Right hindlimb (tissue), 1 donor: ENCODE measurements at places on chromosomes 3 and 15.

DNA sequence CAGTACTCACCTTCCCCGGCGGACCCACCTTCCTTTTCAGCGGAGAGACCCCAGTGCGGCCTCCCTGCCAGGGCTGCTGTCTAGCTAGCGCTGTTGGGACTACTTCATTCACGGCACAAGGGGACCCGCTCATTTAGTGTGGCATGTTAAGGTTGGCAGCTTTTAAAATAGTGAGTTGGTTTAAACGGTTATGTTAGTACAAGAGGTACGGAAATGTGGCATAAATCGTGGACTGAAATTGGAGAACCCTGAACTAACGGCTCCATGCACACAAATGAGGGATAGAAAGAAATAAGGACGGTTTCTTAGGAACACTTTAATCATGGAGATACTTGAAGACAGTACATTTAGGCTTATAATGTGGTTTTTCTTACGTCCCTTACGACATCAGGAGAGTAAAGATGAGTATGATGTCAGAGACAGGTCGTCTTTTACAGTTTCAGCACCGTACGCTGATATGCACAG, 752 bp downstream of the CEP63 start:
- DNase-seq, result no peak

DNA sequence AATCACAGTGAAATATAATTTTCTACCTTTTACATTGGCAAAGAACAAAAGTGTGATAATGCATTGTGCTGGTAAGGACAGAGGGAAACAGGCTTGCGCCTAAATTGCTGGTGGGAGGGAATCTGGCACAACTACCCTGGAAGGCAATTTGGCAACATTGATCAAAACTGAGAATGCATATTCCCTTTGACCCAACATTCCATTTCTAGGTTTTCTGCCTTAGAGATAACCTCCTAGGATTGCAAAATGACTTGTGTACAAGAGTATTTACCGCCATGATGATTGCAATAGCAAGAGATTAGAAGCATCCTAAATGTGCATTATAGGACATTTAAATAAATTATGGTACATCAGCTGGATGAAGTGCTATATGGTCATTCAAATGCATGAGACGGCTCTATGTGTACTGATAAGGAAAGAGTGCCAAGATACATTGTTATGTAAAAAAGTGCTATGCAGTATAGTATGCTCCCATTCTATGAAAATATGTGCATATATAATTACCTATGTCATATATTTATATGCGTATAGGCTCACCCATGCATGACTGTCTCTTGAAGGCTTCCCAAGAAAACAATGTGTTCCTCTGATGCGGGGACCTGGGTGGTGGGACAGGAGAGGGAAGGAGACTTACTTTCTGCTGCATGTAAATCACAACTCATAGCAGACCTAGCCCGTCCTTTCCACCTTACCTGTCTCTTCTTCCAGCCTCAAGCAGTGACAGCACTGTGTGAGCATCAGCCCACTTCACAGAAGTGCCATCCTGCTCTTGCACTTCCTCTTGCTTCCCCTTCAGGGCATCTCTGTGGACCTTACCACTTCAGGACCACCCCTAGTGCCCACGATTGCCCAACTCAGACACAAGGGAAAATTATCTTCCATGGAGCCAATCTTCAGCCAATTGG, 249.9 kb upstream of the TLE3 start:
- no peak for DNase-seq

DNA sequence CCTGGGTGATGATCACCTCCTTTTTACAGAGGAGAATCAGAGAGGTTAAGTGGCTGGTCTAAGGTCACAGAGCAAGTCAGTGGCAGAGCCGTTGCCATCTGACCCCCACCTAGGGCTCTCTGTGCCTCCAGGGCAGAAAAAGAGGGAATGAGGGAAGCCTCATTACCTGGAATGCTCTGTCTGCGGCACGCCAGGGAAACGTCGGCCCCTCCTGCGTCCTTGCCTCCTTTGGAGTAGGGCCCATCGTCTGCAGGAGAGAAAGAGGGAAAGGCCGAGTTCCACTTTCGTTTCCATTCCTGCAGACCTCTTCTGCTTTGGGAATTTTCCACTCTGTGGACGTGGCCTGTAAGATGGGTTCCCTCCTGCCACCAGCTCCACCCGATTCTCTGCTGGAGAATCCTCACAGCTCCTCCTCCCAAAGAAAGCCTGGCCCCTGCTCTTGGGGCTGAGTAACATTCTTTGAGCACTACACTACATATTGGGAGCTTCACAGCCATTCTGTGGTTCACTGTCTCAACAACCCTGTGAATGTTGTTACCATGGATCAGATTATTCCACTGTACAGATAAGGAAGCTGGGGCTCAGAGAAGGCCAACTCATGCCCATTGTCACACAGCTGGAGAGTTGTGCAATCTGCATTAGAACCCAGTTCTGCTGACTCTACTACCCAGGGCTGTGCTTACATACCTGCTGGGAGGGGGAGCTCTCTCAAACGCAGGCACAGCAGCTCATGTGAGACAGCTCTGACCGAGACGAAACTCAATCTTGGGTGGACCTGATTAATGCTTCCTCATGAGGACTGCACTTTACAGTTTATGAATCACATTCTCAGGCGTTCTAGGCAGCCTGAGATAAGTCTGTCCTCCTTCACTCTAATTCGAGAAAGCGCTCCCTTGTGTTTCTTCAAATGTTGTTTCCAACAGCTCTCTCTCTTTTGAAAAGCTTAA, 14.2 kb downstream of the GRIP2 start:
- peak; percentile 52 for DNase-seq

GRCh38 chr3:194139071-194139813, 3.3 kb downstream of the HES1 start:
- peak; percentile 79 for DNase-seq
